ENCODE measurements at places on chromosomes 7 and 10.

- DNase-seq = no peak
Measured at GRCh38 chr10:115092258-115092554, 959 bp upstream of the ATRNL1 start.

- DNase-seq = no peak
Measured at GRCh38 chr7:124480821-124481290, 284.7 kb downstream of the GPR37 start.

- DNase-seq = no peak
Measured at GRCh38 chr10:128475686-128476367, 349.6 kb upstream of the MKI67 start.

GRCh38 chr10:29760138-29760900 lies 125.5 kb upstream of the SVIL start:
- no peak for DNase-seq

GRCh38 chr10:102735065-102735562 lies 8.6 kb upstream of the WBP1L start:
- DNase-seq = no peak

Measured in HL-60 (cell line).